Activated CD4-positive, alpha-beta T cell treated with anti-CD3 and anti-CD28 coated beads, Interleukin-2, amount 10 ng/mL, durations not matched to agents 24 days and 14 days (primary cell): ENCODE measurements at places on chromosomes 1 and 21. TPM values are rescaled to one million over a fixed set of nuclear protein-coding genes. Genes with fewer than 3 reads are reported as not detected.

Gene DIP2A
- 30.5 and 31.3 TPM in 2 replicates for total RNA-seq

- peak; percentile 84 for DNase-seq
Observed at GRCh38 chr1:246971090-246971721, 36.7 kb downstream of the ZNF695 start.

Gene RAD54L
- 55.5 and 59.6 TPM in 2 replicates for total RNA-seq

Gene FLVCR1
- total RNA-seq, result 17.9 and 21.8 TPM in 2 replicates

Gene TMPRSS15
- not detected in 2 replicates for total RNA-seq
